ENCODE measurements at places on chromosomes 12 and 14. TPM values are rescaled to one million over a fixed set of nuclear protein-coding genes. Genes with fewer than 3 reads are reported as not detected.

- DNase-seq: no peak
Observed at GRCh38 chr12:88258396-88258795, 116.3 kb downstream of the TMTC3 start.

GRCh38 chr12:47098099-47098498, 18.3 kb upstream of the AMIGO2 start:
- no peak for DNase-seq

- DNase-seq: no peak
Observed at GRCh38 chr12:6372403-6373003, 2.9 kb downstream of the SCNN1A start.

DNA sequence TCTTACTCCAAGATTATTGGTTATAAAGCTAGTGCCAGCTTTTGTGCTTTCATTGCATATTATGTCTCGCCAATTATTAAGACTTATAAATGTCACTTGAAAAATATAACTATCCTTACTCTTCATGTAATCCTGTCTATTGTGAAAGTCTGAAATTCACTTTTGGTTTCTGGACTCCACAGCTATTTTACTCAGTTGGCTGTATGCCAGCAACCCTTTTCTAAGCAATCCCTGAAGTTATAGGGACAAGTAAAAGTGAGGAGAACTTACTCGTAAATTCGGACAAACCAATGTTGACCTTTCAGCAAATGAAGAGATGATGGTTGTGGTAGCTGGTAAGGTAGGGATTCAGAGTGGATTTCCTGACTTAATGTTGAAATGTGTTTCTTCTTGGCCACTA, 196.3 kb downstream of the NPAS3 start:
- DNase-seq: no peak

- no peak for DNase-seq
Observed at GRCh38 chr12:81987371-81987770, 228.2 kb upstream of the PPFIA2 start.

GRCh38 chr12:91219511-91219910, 36.9 kb upstream of the DCN start:
- DNase-seq: no peak

GRCh38 chr14:33030386-33030785, 91.7 kb downstream of the NPAS3 start:
- DNase-seq: no peak

Gene DCN
- 1,578 TPM for total RNA-seq

Gene PLA2G1B
- not detected for total RNA-seq
